ENCODE measurements at places on chromosomes 11 and 22.

GRCh38 chr11:113457784-113458183 lies 17.4 kb downstream of the DRD2 start:
- no peak for DNase-seq

DNA sequence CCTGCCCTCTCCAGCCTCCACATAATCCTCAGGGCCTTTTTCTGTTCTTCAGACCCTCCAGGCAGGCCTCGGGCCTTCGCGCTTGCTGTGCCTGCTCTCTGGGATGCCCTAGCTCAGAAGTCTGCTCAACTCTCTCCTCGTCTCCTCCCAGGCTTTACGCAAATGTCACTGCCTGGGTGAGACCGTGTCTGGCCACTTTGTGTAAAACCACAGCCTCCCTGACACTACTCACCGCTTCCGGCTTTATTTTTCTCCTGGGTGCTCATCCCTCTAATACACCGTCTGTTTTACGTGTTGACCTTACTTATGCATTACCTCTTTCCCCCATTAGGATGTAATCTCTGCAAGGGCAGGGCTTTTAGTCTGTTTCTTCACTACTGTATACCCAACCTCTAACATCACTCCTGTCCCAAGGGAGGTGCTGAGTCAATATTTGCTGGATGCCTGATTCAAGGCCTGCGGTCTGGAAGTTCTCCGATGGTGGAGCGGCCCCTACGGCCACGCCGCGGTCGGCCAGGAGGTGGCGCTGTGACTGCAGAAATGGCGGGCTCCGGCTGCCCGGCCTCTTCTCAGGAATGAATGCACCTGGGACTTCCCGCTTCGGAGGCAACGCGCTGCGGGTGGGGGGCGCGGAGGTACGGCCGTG lies 58.2 kb upstream of the THY1 start:
- no peak for DNase-seq

DNA sequence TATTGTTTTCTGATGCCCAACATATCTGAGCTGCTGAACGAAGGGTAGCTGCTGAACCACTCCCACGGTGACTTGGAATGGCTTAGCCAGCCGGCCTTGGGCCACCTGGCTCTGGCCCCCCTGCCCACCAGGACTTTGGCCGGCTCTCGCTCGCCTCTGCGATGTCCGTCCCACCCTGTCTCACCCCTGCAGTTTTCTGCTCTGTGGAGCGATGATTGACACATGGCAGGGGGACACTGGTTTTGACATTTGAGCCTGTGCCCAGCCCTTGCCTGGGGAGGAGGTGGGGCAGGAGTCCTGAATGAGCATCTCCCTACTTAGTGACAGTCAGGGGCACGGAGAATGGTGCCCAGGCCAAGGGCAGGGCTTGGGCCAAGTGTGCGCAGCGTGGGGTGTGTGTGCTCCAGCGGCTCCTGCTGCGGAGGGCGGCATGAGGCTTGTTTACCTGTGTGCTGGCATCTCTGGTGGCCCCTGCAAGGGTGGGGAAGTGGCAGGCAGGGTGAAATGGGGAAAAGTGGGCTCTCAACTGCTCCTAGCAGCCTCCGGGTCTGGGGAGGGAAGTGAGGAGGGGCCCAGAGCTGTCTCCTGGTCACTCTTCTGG lies 15.7 kb upstream of the CDKN1C start:
- DNase-seq: no peak

DNA sequence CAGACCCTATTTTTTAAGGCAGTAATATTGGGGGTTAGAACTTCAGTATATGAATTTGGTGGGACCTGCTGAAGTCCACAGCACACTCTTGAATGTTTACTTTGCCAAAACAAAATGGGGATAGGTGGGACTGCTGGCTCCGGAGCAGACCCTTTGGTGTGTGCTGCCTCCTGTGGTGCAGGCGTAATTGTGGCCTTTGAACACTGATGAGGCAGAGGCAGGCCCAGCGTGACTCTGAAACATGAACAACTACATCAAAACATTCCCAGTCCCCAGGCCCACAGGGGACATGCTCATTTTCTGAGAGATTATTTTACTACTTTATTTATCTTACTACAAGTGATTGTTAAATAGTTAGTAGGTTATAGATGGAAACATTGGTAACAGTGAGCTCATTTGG lies 225.0 kb upstream of the TBCEL start:
- DNase-seq: no peak

GRCh38 chr11:126738295-126739031 lies 262.1 kb downstream of the KIRREL3 start:
- no peak for DNase-seq

- DNase-seq: peak; percentile 61
Observed at GRCh38 chr11:1832211-1832919, 2.4 kb upstream of the SYT8 start.

GRCh38 chr11:76225122-76225611 lies 18.9 kb upstream of the WNT11 start:
- no peak for DNase-seq

- no peak for DNase-seq
Observed at GRCh38 chr11:124481365-124482323, 36.1 kb upstream of the OR8B8 start.

GRCh38 chr11:90542092-90542491 lies 319.2 kb upstream of the CHORDC1 start:
- DNase-seq: no peak

DNA sequence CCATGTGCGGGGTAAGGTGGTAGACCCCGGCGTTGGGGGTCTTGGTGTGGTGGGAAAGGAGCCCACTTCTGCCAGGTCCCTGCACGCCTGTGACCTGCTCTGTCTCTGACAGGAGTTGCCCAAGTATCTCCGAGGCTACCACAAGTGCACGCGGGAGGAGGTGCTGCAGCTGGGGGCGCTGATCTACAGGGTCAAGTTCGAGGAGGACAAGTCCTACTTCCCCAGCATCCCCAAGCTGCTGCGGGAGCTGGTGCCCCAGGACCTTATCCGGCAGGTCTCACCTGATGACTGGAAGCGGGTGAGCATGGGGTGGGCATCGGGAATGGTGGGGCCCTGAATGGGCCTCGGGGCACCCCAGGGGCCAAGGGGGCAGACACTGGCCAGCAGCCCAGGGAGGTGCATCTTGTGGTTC lies 83.0 kb downstream of the MYO7A start:
- no peak for DNase-seq

DNA sequence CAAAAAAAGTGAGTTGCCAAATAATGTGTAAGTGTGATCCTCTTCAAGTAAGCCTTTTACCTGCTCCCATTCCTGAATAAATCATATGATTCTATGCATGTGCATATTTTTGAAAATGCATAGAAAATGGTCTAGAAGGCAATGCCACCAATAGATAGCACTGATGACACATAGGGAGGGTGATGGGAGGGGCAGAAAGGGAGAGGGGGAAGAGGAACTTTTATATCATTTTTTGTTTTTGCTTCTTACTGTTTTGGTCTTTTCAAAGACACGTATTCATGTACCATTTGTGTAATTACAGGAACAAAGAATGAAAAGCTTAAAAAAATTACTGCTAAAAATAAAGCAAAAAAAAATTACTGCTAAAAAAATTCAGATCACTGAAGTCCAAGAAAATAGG lies 60.8 kb downstream of the C11orf58 start:
- no peak for DNase-seq

- DNase-seq: no peak
Observed at GRCh38 chr11:129770993-129771392, 44.7 kb upstream of the TMEM45B start.

DNA sequence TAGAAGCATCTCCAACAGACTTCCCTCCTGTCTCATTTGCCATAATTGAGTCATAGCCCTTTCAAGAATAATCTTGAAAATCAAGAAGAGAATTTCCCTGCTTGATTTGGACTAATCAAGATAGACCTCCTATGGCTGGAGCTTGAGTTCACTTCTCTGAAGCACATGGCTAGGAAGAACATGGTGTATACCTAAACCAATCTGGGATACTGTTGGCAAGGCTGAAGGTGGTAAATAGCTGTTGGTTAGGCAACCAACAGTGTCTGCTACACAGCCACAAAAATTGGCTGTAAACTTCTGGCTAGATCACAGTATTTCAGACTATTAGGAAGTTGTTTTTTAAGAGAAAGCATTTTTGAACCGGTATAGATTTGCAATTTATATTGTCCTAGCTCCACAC lies 4.9 kb downstream of the CRYAB start:
- no peak for DNase-seq

DNA sequence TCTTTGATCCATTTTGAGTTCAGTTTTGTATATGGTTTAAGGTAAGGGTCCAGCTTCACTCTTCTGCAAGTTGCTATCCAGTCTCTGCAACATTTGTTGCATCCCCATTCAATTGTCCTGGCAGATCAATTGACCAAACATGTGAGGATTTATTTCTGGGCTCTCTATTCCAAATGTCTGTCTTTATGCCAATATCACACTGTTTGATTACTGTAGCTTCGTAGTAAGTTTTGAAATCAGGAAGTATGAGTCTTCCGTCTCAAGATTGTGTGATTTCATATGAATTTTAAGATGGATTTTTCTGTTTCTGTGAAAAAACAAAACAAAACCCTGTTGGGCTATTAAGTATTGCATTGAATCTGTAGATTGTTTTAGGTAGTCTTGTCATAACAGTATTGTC lies 17.0 kb downstream of the APLP2 start:
- DNase-seq: no peak

DNA sequence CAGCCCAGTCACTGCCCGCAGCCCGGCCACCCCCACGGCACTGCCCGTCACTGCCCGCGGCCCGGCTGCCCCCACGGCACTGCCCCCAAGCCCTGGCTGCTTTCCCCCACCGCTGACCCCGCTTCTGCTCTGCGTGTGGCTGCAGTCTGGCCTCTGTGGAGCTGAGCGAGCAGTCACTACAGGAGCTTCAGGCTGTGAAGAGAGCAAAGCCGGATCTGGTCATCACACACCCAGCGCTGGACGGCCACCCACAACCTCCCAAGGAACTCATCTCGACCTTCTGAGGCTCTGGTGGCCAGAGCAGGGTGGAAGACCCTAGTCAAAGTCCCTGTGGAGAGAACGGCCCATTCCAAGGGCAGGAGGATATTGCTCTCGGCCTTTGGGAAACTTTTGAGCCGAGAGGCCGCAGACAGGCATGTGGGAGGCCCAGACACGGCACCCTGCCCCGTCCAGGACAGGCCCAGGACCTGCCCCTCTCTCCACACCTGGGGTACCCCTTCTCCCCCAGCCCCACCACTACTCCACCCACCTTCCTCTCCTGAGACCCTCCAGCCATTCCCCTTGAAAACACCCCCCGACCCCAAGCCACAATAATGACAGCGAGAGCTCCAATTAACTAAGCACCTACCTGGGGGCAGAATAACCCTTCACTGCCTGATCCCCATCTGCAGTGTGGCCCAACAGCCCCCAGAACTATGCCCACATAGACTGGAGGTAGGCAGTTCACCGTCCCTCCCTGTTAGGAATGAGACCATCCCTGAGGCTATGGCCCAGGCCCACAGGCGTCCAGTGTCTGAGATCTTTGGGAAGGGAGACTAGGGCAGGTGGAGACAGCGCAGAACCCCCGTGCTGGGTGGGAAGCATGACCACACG lies 3.7 kb upstream of the PGGHG start:
- no peak for DNase-seq

DNA sequence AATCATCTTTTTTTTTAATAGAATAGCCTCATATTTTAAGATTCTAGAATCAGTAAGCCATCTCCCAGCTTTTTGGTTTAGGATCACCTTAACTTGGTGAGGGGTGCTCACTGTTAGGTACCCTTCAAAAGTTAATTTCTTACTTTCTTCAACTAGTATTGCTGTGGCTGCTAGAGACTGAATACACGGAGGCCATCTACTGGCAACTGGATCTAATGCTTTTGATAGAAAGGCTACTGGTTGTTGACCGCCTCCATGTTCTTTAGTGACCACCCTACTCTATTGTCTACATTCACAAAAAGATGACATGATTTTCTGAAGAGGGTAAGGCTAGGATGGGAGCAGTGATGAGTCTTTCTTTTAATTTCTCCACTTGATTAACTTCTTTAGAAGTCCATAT lies 16.7 kb upstream of the ALDH3B2 start:
- no peak for DNase-seq

DNA sequence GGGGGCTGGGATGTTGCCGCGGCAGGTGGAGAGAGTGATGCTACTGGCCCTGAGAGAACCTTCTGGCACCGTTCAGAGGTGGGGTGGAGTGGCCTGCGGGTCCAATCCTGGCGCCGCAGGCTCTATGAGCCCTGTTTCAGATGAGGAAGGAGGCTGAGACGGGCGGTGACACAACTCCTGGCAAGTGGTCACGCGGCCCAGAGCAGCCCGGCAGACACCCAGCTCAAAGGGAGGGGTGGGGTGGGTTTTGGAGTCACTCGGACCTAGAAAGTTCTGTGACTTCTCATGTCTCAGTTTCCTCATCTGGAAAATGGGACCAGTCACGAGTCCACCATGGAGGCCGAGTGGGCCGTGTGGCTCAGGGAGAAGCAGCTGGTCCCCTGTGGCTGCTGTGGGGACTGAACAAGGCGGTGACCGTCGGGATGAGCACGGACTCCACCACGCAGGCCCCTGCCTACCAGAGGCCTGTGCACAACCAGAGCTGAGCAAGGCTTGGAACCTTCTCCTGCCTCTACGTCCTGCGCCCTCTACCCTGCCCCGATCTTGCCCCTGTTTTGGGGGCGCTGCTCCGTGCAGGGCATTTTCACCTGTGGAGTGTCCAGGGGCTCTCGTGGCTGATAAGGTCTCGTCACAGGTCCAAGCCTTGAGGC lies 3.7 kb downstream of the TSPO start:
- DNase-seq: no peak

- DNase-seq: no peak
Observed at GRCh38 chr11:76249195-76249741, 43.0 kb upstream of the WNT11 start.

- peak; percentile 29 for DNase-seq
Observed at GRCh38 chr11:117931971-117932370, 2.8 kb upstream of the TMPRSS13 start.

DNA sequence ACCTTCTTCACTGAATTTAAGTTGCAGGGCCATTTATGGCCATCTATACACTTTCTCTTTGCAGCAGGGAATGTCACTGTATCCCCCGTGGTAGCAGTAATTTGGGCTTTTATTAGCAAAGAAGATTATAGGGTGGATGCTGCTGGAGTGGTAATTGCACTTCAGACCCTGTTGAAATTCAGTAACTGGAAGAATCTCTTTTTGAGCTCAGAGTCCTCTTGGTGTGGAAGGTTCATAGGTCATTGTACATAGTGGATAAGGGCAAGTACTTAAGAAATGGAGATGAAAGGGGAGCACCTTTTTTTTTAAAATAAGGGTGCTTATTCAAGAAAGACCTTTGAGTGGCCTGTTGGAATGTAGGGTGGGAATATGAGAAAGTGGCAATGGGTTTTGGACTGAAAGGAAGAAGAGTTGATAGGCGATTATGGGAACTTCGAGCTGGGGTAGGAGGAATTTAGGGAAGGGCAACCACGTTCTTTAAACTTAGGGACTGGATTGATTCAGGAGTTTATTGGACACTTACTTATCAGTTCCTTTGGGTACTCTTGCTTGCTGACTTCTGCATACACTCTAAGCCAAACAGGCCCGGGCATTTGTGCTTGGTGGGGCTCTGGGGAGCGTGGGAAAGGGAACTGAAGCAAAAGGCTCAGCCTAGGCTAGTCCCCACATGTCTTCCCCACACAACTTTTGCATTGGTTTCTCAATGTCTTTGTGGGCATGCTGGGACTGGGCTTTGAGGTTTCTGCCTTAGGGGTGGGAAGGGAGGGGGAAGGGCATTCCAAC lies 26.5 kb downstream of the CTNND1 start:
- no peak for DNase-seq

Data from CD4-positive, alpha-beta memory T cell (primary cell).